H54 (cell line): ENCODE measurements at places on chromosomes 2 and 18.

DNA sequence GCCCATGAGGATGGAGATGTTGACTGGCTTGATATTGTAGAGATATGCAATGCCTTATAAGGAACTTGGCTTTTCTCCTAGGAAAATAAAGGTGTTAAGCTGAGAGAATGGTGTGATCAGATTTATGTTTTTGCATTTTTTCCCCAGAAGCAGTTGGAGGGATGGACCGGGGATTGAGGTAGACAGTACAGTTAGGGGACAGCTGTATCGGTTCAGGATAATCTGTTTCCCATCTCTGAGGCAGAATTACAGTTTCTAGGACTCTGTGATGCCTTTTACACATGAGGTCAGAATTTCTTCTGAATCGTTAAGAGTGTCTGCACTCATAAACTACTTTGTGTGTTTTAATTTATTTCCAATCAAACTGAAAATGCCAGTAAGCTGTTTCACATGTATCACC is 261.5 kb downstream of the CYRIA start:
- no peak for DNase-seq

DNA sequence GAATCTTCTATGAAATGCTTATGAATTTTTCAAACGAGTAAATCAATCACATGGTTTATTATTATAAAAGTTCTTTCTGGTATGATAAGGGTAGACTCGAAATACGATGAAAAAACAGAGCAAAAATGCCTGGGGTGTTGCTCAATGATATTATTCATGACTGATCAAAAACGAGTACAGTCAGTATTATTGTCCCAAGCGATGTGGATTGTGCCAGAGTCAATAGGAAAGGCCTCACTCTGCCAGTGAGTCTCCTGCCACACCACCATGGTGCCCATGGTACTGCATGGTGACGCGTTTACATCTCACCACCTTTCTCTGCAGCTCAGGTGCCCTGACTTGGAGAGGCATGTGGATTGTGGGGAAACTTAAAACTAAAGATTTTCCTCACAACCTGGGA is 58.5 kb downstream of the KCTD1 start:
- no peak for DNase-seq

DNA sequence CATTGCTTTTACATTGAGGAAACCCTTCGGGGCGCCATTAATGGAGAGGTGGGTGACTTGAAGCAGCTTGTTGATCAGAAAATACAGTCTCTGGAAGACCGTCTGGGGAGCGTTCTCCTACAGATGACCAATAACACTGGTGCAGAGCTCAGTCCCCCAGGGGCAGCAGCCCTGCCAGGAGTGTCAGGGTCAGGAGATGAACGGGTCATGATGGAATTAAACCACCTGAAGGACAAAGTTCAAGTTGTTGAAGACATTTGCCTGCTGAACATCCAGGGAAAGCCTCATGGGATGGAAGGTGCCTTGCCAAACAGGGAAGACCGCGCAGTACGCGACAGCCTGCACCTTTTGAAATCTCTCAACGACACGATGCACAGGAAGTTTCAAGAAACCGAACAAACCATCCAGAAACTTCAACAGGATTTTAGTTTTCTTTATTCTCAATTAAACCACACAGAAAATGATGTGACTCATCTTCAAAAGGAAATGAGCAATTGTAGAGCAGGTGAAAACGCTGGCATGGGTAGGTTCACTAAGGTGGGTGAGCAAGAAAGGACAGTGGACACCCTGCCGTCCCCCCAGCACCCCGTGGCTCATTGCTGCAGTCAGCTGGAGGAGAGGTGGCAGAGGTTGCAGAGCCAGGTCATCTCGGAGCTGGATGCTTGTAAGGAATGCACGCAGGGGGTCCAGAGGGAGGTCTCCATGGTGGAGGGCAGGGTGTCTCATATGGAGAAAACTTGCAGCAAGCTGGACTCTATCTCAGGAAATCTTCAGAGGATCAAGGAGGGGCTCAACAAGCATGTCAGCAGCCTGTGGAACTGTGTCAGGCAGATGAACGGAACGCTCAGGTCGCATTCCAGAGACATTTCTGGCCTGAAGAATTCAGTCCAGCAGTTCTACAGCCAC is 45.0 kb downstream of the EMILIN2 start:
- DNase-seq: no peak

DNA sequence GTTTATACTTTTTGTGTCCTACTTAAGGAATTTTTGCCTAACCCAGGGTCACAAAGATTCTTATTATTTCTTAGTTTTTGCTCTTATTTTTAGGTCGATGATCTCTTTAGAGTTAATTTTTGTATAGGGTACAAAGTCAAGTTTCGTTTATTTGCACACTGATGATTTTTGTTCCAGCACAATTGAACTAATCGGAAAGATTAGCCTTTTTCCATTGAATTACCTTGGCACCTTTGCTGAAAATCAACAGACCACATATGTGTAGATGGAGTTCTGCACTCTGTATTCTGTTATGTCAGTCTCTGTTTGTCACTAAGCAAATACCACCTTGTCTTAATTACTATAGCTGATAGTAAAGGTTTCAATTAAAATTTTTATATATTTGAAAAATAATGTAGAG is 18.7 kb downstream of the EML4 start:
- DNase-seq: no peak

GRCh38 chr18:8329186-8329771 is 280.0 kb upstream of the RAB12 start:
- DNase-seq: peak; percentile 9

DNA sequence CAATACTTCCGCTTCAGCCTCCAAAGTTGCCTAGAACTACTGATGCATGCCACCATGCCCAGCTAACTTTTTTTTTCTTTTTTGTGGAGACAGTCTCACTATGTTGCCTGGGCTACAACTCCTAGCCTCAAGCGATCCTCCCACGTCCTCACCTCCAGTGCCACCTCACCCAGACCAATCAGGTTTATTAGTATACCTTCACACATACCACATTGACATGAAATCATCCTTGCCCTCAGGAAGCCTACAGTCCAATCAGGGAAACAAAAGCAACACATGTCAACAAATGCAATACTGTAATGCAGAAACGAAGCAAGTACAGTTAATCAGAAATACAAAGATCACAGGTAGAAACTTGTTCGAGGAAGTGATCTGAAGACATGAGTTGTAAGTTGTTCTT is 4.0 kb downstream of the TRIP12 start:
- DNase-seq: no peak

DNA sequence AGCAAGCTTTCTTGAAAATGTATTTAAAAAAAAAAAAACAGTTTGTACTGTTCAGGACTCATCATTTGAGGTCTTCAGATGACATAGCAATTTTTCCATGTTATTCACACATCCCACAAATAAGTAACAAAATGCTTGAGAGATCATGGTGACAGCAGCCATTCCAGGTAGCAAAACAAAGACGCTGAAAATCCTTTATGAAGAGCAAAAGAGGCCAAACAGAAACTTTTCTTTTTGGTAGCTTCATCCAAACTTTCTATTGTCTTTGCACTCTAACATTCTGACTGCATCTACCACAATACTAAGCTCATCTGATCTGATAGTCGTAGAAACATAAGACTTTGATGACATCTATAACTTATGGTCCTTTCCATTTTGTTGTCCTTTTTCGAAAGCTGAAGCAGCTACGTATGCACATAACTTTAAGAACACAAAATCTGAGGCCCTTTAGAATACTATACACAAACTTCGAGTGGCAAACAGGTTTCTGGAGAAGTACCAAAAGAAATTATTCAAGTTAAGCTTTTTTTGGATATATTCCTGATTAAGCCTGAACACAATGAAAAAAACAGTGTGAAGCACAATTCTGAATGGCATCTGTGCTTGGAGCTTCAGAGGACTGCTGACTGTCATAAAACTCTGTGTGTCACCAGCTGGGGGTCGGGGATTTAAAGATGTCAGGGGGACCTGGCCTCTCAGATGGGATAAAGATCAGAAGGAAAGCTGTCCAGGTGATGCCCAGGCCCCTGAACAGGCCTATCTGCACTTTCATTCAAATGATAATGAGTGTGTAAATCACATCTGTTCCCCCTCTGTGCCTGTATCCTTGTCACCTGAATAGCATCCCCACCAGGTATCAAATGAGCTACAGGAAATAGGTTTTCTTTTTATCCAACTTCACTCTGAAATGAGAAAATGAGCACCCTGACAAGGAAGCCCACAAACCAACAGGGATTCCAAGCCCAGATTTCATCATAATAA is 75.8 kb downstream of the ZEB2 start:
- no peak for DNase-seq

GRCh38 chr2:158893026-158893425 is 75.4 kb upstream of the TANC1 start:
- no peak for DNase-seq

DNA sequence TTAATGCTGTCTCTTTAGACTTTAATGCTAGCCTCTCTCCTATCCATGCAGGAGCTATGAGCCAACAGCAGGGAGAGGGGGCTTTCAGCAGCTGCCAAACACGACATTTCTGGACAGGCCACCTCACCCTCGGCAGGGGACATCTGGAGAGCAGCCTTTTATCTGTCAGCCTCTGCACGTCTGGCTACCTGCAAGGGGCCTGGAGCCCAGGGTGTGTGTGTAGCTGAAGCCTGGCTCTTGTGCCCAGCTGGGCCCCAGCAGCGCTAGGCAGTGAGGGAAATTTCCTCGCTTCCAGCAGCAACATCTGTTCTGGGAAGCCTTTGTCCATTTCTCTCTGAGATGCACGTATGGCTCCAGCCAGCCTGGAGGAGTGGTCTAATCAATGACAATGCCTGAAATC is 728.7 kb upstream of the ID2 start:
- DNase-seq: no peak

DNA sequence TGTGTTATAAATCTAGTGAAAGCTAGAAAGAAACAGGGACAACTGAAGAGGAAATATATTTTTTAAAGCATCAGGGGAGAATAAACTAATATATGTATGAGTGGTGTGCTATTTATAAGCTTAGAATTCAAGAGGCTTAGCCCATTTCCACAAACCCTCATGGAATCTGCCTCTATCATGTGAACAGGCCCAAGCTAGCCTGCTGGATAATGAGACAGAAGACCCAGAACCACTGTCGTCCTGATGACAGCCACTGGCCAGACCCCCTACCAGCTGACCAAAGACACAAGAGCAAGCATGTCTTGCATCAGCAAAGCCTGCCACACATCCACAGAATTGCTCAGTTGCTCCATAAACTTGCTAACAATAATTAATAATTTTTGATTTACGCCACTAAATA is 382.3 kb upstream of the NXPH2 start:
- no peak for DNase-seq

GRCh38 chr2:53103679-53104078 is 663.9 kb upstream of the CHAC2 start:
- no peak for DNase-seq

DNA sequence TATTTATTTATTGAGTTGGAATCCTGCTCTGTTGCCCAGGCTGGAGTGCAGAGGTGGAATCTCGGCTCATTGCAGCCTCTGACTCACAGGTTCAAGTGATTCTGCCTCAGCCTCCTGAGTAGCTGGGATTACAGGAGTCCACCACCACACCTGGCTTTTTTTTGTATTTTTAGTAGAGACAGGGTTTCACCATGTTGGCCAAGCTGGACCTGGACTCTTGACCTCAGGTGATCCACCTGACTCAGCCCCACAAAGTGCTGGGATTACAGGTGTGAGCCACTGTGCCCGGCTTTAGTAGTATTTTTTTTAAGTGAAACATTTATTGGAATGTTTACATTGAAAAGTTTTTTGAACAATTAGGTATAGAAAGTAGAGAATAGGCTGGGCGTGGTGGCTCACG is 23.9 kb downstream of the SLC20A1 start:
- DNase-seq: no peak

DNA sequence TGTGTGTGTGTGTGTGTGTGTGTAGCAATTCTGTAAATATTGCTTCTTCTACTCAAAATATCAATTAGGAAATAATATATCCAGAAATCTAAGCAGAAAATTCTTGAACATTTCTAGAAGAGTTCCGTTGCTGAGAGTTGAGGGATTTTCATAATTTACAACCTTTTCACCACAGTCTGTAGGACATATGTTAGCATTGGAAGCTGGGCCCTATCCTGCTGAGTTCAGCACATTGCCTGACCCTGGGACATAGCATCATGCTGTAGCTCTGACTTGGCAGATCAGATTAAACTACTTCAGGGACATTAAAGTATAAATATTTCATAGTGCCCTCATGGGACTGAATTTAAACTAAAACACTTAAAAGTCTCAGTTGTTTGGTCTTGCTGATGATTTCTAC is 129.2 kb upstream of the KCNH7 start:
- DNase-seq: no peak

GRCh38 chr2:234861841-234862735 is 89.7 kb upstream of the SH3BP4 start:
- no peak for DNase-seq
